Activated T-helper 1 cell treated with anti-CD3 and anti-CD28 coated beads, Interleukin-2, amount 50 U/mL, for 16 hours (primary cell): ENCODE measurements at places on chromosomes 1 and 21.

- no peak for DNase-seq
Measured at GRCh38 chr21:31683029-31683428, 23.5 kb downstream of the SOD1 start.

GRCh38 chr1:187873126-187873525 lies 1044.4 kb downstream of the PLA2G4A start:
- DNase-seq: no peak

DNA sequence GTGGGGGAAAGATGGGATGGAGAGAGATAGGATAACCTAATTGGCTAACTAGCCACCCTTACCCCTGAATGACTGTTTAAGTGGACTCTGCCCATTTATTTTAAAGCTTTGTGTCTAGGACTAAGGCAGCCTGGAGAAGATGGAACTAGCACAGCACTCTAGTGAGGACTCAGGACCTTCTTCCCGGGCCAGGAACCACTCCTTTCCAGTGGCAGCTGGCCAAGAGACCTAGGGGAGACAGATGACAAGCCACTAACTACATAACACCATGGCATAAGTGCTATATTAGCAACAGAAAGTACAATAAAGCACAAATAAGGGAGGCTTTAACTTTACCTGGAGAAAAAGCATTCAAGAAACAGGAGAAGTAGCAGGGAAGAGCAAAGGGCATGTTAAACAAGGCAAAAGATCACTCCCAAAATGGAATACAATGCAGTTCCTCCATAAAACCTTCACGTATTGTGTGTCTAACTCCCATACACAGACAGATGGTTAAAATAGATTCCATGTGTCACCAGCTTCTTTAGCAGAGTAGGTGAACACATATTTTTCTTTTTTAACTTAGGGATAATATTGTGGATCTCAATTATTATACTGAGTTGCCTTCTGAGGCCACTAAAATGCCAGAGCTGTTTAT lies 20.6 kb downstream of the CLCA1 start:
- DNase-seq: no peak

- DNase-seq: no peak
Measured at GRCh38 chr1:157189096-157189495, 50.9 kb upstream of the ETV3 start.

DNA sequence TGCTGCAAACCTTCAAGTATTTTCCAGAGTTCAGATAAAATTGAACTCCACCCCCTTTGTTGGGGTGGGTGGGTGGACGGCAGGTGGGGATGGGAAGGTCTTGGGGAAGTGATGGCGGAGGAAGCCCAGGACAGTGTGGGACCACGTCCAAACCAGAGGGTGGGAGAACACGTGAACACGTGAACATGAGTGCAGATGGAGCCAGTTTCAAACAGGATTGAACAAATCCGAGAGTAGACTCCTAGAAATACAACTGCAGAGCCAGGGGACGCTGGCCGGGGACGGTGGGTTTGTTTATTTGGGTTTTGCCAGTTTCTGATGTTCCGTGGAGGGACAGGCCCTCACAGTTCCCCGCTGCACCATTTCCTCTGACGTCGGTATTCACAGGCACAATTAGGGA lies 2.9 kb downstream of the KRTAP10-2 start:
- DNase-seq: no peak

- DNase-seq: no peak
Measured at GRCh38 chr1:32204943-32205361, 519 bp upstream of the IQCC start.

- DNase-seq: no peak
Measured at GRCh38 chr1:165364568-165365133, 8.1 kb upstream of the LMX1A start.

GRCh38 chr21:31449921-31450535 lies 106.0 kb upstream of the TIAM1 start:
- DNase-seq: no peak

GRCh38 chr1:57007948-57008347 lies 42.1 kb upstream of the C8B start:
- DNase-seq: no peak

- DNase-seq: no peak
Measured at GRCh38 chr1:234114648-234115307, 210.3 kb downstream of the SLC35F3 start.

GRCh38 chr21:19608101-19608621 lies 1204.6 kb upstream of the TMPRSS15 start:
- DNase-seq: no peak

DNA sequence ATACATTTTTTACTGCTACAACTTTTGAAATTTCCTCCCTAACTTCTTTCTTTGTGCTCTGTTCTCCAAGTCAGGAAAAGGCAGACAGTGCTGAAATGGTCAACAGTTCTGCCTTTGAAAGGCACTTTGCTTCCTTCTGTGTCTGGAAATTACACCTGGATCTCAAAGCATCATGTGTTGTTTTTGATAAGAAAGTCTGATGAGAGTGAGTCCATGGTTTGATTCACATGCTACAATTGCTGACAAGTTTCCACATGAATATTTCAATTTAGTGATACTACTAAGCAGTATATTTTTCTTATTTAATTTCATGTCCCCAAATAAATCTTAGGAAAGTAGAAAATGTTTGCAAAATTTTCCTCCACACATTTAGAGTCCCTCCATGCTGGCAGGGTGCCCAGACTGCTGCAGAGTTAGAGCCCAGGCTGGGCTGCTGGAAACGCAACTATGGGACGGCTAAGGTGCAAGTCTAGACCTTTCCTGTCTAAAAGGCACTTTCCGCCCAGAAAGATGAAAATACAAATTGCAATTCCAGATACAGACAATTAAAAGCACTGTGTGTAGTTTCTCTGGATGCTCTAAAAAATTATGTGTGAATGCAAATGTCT lies 96.6 kb upstream of the RUNX1 start:
- no peak for DNase-seq

- DNase-seq: no peak
Measured at GRCh38 chr1:203934027-203934426, 72.6 kb downstream of the SNRPE start.

GRCh38 chr1:229432905-229433304 lies 989 bp downstream of the ACTA1 start:
- no peak for DNase-seq

DNA sequence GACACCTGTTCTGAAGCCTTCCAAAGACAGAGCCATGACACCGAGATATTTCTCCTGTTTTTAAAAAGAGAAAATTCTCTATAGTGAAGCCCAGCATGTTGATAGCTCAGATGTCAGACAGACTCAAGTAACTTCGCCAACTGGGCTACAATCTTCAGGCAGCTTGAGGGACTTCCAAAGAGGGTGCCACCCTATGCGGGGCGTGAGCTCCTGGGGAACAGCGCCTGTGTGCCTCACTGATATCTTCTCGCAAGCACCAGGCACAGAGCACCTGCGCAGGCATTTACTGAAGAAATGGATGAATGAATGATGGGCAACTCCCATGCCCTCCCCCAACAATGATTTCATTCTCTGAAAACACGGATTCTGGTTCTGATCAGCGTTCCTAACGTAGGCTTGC lies 17.6 kb downstream of the RIPK4 start:
- no peak for DNase-seq

DNA sequence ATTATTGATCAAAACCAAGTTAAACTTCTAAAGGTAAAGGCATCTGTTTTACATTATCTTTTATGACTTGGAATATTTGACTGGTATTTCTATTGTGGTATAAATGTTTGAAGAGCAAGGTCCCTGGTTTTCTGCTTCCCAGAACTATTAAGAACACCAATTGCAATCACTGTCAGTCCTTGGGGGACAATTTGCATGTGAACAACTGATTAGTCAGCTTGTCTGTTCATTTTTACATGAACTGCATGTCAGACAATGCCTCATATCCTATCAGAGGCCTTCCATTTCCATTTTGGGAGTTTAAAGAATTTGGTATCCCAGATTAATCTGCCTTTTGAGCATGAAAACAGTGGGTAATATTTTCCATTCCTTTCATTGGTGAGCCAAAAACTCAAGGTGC lies 654.9 kb upstream of the USP24 start:
- no peak for DNase-seq

GRCh38 chr1:224554620-224555259 lies 61.4 kb upstream of the CNIH3 start:
- DNase-seq: no peak

- DNase-seq: no peak
Measured at GRCh38 chr1:158374860-158375259, 21.2 kb downstream of the CD1E start.

DNA sequence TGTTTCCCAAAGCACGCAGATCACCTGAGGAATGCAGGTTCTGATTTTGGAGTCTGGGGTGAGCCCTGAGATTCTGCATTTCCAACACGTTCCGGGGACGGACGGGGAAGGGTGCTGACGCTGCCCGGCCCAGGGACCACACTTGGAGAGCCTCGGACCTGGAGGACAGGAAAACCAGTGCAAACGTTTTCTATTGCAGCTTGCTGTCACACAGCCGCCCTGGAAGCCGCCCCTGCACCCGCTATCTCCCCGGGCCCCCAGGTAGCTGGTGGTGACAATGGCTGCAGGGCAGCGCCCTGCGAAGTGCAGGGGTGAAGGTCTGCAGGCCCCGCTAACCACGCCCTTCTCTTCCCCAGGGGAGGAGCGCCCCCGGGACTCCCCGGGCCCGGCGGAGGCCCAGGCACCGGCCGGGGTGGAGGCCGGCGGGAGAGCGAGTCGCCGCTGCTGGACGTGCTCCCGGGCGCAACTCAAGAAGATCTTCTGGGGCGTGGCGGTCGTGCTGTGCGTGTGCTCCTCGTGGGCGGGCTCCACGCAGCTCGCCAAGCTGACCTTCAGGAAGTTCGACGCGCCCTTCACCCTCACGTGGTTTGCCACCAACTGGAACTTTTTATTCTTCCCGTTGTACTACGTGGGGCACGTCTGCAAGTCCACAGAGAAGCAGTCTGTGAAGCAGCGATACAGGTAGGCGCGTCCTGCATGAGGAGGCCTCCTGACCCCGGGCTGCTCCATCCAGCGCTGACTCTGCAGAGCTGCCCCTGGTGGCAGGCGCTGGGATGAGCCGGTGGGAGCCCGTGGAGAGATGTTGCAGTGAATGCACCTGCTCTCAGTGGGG lies 142.0 kb upstream of the COA6 start:
- no peak for DNase-seq

DNA sequence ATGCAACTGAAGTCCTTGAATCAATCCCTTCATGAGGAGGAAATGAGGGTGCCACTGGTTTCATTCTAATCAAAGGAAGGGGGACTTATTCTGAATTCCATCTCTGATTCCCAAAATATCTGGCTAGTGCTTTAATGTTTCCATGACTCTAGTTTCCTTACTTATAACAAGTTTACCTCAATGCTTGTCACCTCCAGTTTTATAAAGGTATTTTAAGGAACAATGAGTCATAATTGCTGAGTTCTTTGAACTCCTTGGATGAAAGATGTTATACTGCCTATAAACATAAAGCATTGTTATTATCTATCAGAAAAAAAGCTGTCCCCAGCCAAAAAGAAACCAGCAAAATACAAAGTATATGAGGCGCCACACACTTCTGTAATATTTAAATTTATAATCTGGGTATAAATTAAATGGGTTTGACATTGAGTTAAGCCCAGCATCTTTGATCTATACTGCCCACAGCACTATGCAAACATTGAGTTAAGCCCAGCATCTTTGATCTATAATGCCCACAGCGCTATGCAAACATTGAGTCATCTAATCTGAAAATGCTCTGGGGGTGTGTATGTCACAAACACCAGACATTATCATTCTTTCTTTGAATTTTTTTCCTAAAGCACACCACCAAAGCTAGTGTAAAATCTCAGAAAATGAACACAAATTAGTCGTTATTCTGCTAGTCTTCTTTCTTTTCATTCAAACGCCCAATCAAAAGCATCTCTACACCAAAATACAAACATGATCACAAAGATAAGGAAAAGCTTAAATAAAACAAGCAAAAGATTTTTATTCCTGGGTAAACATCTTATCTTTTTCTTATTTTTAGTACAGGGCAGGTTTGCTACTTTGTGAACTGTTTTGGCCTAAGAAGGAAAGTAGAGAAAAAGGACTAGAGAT lies 11.5 kb upstream of the CXADR start:
- no peak for DNase-seq
